ENCODE measurements at places on chromosomes 16 and 17.

DNA sequence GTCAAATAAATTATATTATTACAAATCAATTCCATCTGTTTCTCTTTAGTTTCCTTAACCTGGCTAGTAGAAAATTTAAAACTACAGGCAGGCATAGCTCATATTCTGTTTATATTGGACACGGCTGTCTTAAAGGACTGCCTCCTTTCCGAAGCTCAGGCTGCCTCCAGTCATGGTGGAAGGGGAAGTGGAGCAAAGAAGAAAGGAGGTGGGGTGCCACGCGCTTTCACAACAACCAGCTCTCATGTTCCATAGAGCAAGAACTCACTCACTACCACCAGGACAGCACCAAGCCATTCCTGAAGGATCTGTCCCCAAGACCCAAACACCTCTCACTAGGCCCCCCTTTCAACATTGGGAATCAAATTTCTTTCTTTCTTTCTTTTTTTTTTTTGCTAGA lies 149.3 kb upstream of the KCNJ18 start:
- DNase-seq = no peak

DNA sequence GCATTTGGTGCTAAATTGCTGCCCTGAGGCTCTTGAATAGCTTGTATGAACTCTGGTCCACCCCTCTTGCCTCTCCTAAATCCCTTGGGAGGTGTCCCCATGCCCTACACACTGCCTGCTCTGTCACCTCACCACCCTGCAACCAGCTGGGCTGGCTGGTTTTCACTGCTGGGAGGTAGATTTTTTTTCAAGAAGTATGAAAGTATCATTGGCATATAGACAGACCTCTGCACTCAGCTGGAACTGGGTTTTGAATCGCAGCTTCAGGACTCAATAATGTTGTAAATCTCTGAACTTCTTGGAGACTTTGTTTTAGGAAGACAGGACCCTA lies 184.9 kb downstream of the MSI2 start:
- DNase-seq = no peak

- DNase-seq = no peak
Measured at GRCh38 chr17:7313088-7313889, 1.9 kb downstream of the GPS2 start.

DNA sequence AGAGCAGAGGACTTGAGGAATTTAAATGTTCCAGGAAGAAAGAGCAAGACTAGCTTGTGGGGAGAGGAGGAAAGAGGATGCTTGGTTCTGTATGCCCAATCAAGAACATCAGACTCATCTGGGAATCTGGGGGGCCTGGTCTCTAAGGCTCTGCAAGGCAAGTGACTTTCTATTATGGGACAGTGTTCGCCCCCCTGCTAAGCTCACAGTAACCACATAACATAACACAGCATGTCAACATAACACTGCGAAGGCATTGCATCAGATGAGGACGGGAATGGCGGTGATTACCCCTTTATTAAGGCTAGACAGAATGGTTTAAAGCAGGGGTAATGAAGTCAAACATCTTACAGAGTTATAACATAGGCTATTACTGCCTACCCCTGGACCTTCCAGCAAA lies 176.6 kb upstream of the IRX6 start:
- no peak for DNase-seq

DNA sequence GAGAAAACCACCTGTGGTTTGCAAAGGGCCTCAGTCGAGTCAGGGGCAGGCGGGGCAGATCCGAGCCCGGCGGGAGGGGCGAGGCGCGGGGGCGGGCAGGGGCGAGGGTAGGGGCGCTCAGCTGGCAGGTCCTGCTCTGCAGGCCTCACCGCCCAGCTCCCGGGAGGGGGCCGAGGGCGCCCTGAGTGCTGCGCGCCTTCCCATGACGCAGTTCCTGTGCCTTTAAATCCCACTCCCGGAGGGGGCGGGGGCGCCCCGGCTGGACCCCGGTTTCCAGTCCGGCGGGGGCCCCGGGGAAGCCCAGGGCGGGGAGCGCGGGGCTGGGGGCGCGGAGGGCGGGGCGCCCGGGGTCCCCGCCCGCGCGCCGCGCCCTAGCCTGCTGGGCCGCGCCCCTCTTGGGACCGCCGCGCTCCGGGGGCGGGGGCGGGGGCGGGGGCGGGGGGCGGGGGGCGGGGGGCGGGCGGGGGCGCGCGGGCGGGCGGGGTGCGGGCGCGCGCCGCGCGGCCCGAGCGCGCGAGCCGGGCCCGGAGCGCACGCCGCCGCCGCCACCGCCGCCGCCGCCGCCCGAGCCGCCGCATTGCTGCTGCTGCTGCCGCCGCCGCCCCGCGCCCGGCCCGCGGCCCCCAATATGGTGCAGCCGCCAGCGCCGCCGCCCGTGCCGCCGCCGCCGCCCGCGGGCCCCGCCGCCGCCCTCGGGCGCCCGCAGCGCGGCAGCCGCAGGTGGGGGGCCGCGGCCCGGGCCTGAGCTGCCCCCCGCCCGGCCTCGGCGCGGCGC lies at the start of gene JPH3:
Gene JPH3 (plus strand): TSS at position 508 of the 775 bp plus-strand sequence. CDS start 639 bp downstream, outside the sequence.
- DNase-seq = no peak

All from stimulated activated CD4-positive, alpha-beta T cell treated with anti-CD3 and anti-CD28 coated beads, TNF-alpha, amount 100 ng/mL, for 1 hour (primary cell).